ENCODE measurements at places on chromosomes 4 and X.

DNA sequence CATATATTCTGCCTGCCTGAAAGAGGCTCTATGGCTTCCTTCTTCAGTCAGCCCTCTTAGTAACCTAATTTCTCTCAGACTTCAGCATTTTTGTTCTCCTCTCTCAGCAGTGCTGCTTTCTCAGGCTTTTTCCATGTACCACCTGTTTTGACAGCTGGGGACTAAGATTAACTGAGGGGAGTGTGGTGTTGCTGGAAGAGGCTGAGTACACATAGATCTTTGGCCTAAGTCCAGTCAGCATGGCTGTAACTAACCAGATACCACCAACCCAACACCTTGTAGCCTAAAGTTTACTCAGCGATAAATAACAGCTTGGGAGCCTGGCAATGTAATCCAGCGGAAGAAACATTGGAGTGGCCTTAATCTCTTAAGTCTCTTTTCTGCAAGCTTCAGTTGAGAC is 85.5 kb downstream of the RTL3 start:
- DNase-seq = no peak

DNA sequence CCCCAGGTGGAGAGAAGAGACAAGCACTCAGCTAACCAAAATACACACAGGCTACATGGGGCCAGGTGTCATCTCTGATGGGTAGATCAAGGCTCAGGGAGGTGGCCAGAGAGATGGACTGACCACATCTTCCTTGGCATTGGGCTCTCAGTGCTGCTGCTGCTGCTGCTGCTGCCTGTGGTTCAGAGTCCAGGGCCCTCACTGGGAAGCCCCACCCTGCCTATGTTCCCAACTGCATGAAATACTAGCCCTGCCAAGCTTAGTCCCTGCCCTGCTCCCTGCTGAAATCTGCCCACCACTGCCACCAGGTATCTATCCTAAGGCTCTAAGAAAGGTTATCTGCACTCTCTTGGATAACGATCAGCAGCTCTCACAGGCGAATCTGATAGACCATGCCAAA is 118.7 kb downstream of the EFHC2 start:
- no peak for DNase-seq

- no peak for DNase-seq
These were observed 89.0 kb downstream of the TRAPPC11 start for GRCh38 chr4:183747931-183748670.

GRCh38 chr4:72631296-72631695 is 62.3 kb upstream of the ADAMTS3 start:
- no peak for DNase-seq

DNA sequence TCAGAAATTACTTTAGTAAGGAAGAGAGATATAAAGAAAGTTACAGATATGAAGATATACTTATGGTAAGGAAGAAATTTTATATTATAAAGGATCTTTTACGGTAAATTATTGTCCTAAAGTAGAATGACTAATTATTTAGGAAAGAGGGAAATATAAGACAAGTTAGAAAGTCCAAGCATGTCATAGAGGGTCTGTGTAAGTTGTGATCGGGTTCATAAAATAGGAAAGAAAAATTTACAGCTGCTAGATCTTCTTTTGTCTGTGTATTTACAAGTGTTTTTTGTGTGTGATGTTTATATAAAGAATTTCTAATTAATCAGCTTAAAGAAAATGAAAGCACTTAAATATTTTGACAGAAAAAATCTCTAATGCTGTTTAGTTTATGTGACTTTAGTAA is 1054.9 kb upstream of the DIAPH2 start:
- DNase-seq = no peak

- no peak for DNase-seq
These were observed 139.9 kb upstream of the ATP6AP2 start for GRCh38 chrX:40440866-40441265.

DNA sequence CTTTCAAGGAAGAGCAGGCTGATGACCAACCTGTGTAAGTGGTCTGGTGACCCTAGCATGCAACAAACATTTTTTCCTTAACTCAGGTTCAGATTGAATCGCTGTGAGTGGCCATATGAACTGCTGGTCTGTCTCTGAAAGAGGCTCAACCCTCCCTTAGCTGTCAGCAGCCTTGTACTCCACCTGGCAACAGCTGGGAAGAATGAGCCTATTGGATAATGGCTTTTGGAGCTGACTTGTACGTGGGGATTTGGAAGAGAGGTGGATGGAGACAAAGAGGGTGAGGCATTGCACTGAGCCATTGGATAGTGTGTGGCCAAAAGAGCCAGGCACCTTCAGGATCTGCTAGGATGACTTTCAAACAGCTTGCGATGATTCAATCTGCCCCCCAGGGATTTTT is 35.7 kb upstream of the BMP15 start:
- no peak for DNase-seq

GRCh38 chr4:94588896-94589693 is 137.4 kb downstream of the PDLIM5 start:
- DNase-seq = no peak

GRCh38 chr4:86432559-86433134 is 72.8 kb upstream of the MAPK10 start:
- DNase-seq = no peak

GRCh38 chrX:134803551-134804183 is 145.4 kb upstream of the PLAC1 start:
- no peak for DNase-seq

- DNase-seq = no peak
These were observed 159.7 kb upstream of the ATP6AP2 start for GRCh38 chrX:40420899-40421729.

- no peak for DNase-seq
These were observed 107.6 kb upstream of the C1QTNF7 start for GRCh38 chr4:15320121-15320678.

GRCh38 chrX:15678339-15678738 is 13.7 kb upstream of the CLTRN start:
- DNase-seq = no peak

DNA sequence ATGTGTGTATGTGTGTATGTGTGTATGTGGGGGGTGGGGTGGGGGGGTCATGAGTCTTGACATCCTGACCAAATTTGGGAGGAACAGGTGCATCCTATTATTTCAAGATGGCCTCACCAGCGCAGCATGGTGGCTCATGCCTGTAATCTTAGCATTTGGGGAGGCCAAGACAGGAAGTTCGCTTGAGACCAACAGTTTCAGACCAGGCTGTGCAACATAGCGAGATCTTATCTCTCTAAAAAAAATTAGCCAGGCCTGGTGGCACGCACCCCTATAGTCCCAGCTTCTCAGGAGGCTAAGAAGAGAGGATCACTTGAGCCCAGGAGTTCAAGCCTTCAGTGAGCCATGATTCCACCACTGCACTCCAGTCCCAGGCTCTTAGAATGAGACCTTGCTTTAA is 47.0 kb upstream of the DHRSX start:
- no peak for DNase-seq

- DNase-seq = no peak
These were observed 16.5 kb upstream of the GUCY2F start for GRCh38 chrX:109498434-109498833.

- no peak for DNase-seq
These were observed 67.6 kb downstream of the MRPL1 start for GRCh38 chr4:77930154-77930639.

DNA sequence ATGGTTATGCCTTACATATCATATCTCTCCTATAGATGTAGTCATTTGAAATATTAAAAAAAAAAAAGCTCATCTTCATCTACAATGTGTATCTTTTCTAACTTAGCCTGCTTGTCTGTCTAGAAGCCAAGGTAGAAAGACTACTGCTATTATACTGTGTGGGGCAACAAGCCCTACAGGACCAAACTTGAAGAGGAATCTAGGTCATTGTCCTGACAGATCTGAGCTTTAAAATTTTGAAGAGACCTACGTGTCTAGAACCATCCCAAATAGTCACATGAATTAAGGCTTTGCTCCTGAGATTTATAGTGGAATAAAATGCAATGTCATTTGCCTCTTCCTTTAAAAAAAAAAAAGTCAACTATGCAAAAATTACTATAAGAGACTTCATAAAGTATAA is 95.8 kb downstream of the PALLD start:
- DNase-seq = no peak

- DNase-seq = no peak
These were observed 50.9 kb downstream of the CPZ start for GRCh38 chr4:8643441-8643840.

GRCh38 chr4:18676526-18676915 is 655.0 kb upstream of the LCORL start:
- no peak for DNase-seq

DNA sequence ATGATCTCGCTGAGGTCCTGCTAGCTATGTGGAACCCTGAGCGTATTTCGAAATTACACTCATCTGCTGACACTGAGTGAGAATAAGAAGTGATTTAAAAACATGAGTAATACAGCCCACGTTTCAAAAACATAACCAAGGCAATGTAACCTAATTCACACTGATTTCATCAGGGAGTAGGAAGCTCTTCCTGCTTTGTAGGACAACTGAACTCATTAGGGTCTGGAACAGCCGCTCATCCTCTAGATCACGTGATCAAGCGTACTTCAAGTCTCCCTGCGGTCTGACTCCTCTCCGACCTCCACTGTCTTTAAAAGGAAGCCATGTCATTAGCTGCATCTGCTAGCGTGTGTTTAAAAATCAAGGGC is 138.0 kb downstream of the NSUN7 start:
- DNase-seq = no peak

DNA sequence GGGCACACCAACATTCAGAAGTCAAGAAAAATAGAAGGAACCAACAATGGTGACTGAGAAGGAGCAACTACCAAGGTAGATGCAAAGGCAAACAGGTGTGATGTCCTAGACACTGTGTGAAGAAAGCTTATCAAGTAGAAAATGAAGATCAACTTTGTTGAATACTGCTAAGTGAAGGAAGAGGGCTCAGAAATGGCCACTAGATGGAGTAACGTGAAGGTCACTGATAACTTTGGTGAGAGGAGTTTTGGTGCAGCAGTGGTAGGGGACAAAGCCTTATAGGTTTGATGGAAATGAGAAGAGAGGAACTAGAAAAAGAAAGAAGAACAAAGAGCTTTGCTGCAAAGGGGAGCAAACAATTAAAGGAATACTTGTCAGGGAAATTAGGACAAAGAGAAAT is 23.5 kb downstream of the OTC start:
- no peak for DNase-seq

- DNase-seq = no peak
These were observed 12.5 kb downstream of the SYTL5 start for GRCh38 chrX:38018766-38019425.

DNA sequence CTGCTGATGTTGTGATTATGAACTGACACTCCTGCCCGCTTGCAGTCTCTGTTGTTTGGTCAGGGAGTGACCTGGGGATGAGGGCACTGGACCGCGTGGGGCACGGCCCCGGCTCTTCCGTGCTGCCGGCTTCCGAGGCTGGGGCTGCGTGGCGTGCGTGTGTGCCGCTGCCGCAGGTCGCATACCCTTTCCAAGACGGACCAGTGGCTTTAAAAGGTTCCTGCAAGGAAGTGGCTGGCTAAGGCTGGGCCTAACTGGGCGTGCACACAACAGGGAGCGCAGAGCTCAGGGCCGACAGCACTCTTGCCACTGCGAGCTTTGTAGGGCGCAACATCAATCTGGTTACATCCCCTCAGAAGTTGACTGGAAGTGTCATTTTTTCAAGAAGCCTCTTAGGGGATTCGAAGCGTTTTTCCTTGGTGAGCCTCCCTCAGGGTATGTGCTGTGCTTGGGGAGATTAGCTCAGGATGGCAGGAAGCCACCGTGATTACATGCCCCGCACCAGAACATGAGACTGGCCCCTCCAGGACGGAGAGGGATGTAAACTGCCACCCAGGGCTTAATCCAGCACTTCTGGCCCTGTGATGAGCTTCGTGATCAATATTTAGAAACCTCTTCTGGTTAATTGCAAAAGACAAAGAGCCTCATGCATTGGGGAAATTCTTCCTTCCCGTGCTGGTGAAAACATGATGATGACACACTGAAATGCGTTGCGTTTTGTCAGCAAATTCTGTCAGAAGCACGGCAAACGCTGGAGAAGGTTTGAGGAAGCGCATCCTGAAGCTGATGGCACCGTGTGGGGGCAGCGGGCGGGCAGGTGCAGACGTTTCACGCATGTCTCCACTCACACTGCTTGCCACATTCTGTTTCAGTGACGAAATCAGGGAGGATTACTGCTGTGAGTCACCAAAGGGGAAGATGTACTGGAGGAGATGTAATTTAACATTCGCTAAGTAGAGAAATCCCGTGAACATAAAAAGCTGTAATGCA is 11.1 kb downstream of the MAEA start:
- DNase-seq = no peak

- no peak for DNase-seq
These were observed 1.9 kb downstream of the ENPP6 start for GRCh38 chr4:184215709-184216328.

- DNase-seq = no peak
These were observed 31.4 kb downstream of the PPP1R2C start for GRCh38 chrX:42746606-42747005.

GRCh38 chr4:56859841-56860240 is 38.3 kb upstream of the SPINK2 start:
- DNase-seq = no peak

GRCh38 chr4:5927747-5928146 is 34.9 kb upstream of the CRMP1 start:
- DNase-seq = no peak

DNA sequence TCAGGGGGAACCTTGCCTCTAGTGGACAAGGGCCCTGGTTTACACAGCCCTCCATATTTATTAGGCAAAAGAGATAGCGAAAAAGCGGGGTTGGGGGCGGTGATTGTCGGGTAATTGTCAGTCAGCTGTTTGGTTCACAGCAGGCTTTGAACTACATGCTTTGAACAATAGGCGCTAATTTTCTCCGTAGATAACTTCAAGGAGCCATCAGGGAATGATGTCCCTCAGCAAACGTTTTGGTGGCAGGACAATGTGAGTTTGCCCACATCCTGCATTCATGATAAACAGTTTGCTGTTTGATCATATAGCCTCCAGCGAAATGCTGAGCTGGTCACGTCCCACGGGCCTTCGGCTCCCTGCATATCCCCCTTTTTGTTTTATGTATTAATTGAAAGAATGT is 65.2 kb downstream of the KANTR start:
- DNase-seq = no peak

DNA sequence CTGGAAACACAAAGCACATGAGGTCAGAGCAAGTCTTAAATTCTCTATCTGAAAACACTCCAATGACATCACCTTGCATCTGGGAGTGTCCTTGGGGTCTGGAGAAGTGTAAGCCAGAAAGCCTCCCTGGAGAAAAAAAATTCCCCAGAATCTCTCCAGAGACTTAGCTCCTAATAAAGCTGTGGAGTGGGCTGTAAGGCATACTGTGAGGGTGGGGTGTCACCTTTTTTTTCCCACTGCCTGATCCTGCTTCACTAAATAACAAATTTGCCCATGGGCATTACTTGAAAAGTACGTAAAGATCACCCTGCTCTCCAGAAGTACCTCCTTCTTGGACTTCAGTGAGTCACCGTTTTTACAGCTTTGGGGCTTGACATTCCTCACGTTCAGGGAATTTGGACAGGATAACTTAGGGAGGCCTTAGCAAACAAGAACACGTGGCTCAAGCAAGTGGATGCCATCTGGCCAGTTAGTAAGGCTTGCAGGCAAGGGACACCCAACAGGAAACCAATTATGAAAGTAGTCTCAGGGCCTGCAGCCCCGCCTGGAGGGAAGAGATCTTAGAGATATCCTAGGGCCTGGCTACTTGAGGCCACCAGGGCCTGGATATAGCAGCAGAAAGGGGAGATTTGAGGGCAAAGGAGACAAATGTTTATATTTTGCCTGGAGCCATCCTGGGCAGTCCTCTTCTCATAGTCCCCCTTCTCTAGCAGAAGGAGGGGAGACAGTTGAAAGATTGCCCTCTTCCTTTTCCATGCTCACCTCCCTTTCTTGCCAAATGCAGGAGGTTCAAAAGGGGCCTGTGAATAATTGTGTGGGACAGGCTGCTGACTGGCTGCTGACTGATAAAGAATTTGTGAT is 60.1 kb upstream of the PLAC1 start:
- no peak for DNase-seq

Measured in stimulated activated CD8-positive, alpha-beta memory T cell treated with anti-CD3 and anti-CD28 coated beads, Interleukin-15, amount 100 ng/mL, for 4 hours (primary cell).